Breast epithelium (tissue), 4 donors: ENCODE measurements at places on chromosomes 12 and 14.
A peak's percentile ranks its signal among the peaks of the same experiment; 100 is the strongest.

DNA sequence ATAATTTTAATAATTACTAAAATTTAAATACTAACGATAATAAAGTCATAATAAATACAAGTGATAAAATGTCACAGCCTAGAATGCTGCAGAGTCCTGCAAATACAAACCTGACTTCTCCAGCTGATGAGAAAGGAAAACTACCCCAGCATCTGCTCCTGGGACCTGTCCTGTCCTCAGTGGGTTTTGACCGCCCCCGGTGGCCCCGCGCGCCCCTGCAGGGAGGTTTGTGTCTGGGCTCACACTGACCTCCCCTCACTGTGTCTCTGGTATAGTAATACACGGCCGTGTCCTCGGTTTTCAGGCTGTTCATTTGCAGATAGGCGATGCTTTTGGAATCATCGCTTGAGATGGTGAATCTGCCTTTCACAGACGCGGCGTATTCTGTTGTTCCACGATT, 1139.4 kb downstream of the TMEM121 start:
- no peak overlapping the region for H3K4me3 ChIP-seq
- peaks cover 24% of the 10 kb centered on the region for H3K27me3 ChIP-seq
- H3K27ac ChIP-seq, result no peak overlapping the region
- no peaks in the 10 kb centered on the region for H3K36me3 ChIP-seq
- H3K4me1 ChIP-seq, result no peaks in the 10 kb centered on the region

DNA sequence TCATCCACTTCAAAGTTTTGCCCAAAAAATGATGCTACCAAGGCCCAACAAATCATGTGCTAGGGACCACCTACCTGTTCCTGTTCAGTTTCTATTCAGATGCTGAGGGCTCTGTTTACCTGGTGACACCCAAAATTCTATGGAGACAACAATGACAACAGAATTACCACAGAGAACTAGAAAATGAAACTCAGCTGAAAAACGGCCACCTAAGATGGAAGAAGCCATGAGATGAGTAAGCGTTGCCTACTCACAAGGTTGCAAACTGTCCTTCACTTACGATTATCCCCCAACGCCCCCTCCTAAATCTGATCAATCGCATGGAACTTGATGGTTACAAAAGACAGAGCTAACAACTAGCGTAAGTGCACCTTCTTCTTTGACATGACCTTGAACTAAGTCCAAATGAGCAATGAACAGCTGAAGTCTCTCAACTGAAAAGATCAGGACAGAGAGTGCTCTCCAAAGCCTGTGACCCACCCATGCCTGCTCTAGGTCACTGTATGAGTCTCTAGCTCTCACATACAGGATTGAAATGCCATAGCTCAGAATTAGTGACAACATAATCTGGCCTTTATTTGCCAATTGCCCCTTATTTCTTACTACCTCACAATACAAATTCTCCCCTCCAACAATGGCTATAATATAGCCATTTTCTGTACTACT, at the start of gene RNASE11:
Gene RNASE11 (minus strand): TSS at position 513 of the 666 bp plus-strand sequence.
- no peak for DNase-seq
- H3K36me3 ChIP-seq, result no peaks in the 10 kb centered on the region
- peaks cover 3% of the 10 kb centered on the region for H3K27me3 ChIP-seq
- H3K4me3 ChIP-seq, result no peak within 1 kb of the TSS

DNA sequence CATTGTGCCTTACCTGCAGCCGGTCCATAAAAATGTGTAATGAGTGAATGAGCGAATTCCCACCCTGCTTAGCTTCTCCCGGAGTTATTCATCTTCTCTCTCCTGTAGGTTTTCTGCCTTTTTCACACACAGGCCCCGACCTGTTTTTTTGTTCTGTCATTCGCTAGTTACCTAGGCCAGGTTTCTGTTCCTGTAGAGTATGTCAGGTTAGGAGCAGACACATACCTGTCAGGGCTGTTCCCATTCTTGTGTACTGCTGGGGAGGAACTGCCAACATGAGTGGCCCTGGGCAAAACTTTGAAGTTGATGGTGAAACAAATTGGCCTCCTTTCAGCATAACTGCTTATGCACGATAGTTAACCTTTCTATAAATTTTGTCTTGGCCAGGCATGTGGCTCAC, 140.1 kb downstream of the SYNE2 start:
- peak; percentile 59 for DNase-seq
- no peaks in the 10 kb centered on the region for H3K27me3 ChIP-seq
- H3K36me3 ChIP-seq, result peaks cover 4% of the 10 kb centered on the region
- H3K27ac ChIP-seq, result peak overlapping the region; percentile 68
- no peak overlapping the region for H3K4me3 ChIP-seq

- peak overlapping the region; percentile 51 for H3K4me3 ChIP-seq
- H3K4me1 ChIP-seq, result peaks cover 11% of the 10 kb centered on the region
- peak overlapping the region; percentile 83 for H3K27ac ChIP-seq
- no peaks in the 10 kb centered on the region for H3K36me3 ChIP-seq
- H3K27me3 ChIP-seq, result no peaks in the 10 kb centered on the region
Observed at GRCh38 chr12:111409403-111409779, 3.7 kb downstream of the SH2B3 start.

GRCh38 chr12:5438671-5439200, 6.8 kb downstream of the NTF3 start:
- H3K4me1 ChIP-seq, result peaks cover 2% of the 10 kb centered on the region
- DNase-seq, result no peak
